Cardiac muscle cell (in vitro differentiated cells and primary cell): ENCODE measurements at places on chromosomes 2 and 18. TPM values are rescaled to one million over a fixed set of nuclear protein-coding genes. Genes with fewer than 3 reads are reported as not detected.

DNA sequence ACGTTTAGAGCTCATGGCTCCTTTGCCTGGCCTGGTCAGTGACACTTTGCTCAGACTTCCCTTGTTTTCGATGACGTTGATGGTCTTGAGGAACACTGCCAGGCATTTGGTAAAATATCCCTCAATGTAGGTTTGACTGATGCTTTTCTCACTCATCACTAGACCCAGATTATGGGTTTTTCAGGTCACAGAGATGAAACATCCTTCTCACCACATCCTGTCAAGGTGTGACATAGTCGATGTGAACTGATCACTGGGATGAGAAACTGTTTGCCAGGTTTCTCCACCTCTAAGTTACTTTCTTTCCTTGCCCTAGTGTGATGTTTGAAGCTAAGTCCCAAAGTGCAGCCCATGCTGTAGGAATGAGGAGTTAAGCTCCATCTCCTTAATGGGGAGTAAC is 81.5 kb downstream of the AFF3 start:
- no peak for DNase-seq

DNA sequence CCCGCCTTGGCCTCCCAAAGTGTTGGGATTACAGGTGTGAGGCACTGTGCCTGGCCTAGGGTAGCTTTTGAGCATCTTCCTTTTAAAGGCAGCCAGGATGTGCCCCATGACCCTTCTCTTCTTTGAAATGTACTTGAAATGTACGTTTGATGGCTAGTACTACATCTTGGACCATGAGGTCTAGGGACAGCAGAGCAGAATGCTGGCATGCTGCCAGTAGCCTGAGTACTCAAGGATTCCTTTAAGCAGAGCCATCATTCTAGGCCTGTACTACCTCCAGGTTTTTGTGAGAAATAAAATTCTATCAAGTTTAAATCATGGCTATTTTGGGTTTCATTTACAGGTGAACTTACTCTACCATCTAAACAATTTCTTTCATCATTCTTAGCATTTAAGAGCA is 2.9 kb upstream of the EML6 start:
- DNase-seq: no peak

GRCh38 chr2:118059919-118060478 is 28.3 kb upstream of the INSIG2 start:
- peak; percentile 82 for DNase-seq

DNA sequence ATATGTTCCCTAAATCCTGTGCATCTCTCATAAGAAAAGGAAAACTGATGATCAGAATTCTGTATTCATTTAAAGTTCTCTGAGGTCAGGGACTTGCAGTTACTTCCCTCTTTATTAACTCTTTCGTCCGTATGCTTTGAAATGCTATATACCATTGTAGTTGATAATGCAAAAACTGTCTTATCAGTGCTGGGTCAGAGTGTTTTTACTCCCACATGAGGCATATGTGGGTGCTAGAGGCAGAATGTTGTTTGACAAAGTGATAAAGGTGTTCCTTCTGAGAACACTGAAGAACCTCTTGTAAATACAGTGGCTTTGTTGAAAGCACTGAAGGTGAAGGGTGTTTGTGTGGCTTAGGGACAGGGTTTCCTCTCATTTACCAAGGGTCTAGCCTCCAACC is 136.5 kb upstream of the NFATC1 start:
- no peak for DNase-seq

- peak; percentile 15 for DNase-seq
These were observed 2.0 kb downstream of the PHLPP1 start for GRCh38 chr18:62717169-62717924.

DNA sequence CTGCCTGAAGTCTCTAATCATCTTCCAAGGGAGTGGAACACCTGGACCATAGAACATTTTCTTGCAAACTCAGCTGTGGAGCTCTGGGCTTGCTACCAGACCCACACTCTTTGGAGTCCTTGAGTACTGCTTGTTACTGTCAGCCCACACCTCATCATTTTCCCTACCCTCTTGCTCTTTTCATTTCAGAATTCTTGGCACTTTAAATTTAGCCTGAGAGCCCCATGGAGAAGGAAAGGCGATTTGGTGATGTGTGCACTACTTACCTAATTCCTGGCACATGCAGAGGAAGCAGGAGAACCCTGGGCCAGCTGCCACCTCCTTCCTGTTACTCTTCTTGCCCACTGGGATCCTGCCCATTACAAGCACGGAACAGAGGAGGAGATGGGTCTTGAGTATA is 31.7 kb downstream of the TMEM178A start:
- peak; percentile 42 for DNase-seq

GRCh38 chr2:64168201-64168600 is 24.0 kb upstream of the PELI1 start:
- DNase-seq: no peak

GRCh38 chr18:27520401-27520800 is 335.3 kb upstream of the CHST9 start:
- DNase-seq: no peak

DNA sequence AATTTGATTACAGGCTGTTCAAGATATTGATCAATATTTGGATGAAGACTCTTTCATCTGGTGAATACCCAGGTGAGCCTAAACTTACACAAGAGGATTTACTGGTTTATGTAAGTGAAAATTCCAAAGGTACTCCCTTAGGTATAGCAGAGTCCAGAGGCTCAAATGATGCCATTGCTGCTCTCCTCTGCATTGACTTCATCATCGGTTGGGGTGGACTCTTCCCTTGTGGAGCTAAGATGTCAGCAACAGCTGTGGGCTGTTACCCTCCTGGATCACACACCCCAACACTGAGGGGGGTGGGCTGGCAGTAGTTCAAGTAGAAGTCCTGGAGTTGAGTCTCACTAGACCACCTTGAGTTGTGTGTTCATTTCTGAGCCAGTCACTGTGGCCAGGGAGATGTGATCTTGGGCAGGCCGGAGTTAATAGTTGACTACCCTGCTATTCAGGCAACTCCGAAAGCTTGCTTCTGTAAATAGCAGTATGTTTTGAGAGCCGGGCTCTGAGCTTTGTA is 236.9 kb downstream of the PTPRM start:
- no peak for DNase-seq

GRCh38 chr2:60320724-60321123 is 232.7 kb downstream of the BCL11A start:
- no peak for DNase-seq

- peak; percentile 65 for DNase-seq
These were observed 9.4 kb downstream of the FBLN7 start for GRCh38 chr2:112147382-112148168.

OTOS gene
- total RNA-seq: not detected in 2 replicates

HOXD3 gene
- total RNA-seq: 0.12 TPM in 1 of 2 replicates, not detected in the other

HOXD9 gene
- not detected in 2 replicates for total RNA-seq
